ENCODE measurements at places on chromosomes 13 and 19. TPM values are rescaled to one million over a fixed set of nuclear protein-coding genes. Genes with fewer than 3 reads are reported as not detected.
A peak's percentile ranks its signal among the peaks of the same experiment; 100 is the strongest.

DNA sequence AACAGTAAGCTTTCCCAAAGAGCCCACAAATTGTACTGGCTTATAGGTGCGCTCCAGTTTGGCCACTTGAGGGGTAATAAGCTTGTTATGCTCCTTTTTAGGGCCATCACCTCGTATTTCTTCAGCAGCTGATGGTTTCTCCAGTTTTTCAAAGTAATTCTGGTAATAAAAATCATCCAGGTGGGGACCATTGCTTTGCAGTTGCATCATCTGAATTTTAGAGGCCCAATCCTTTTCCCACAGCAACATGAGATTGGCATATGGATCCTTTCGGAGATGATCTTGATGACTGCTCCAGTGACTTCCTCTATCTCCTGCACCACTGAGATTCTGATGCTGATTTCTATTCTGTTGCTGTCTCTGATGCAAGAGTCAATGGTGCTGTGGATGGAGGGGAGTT is 27.1 kb downstream of the ZNF546 start:
- no peak for DNase-seq

GRCh38 chr13:51834581-51835171 is 10.3 kb downstream of the TMEM272 start:
- no peak for DNase-seq

DNA sequence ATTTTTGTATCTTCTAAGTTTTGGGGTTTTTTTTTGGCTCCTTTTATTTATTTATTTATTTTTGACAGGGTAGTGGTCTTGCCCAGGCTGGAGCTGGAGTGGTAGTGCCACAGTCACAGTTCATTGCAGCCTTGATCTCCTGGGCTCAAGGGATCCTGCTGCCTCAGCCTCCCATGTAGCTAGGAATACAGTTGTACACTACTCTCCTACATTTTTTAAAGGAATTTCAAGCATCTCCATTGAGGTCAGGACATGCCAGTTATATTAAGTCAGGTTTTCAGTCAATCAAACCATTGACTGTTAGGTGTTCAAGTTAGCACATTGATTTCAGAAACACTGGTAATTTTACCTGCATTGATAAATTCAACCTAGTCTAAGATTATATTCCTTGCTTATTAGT is 480.5 kb upstream of the SPRY2 start:
- DNase-seq: no peak

- no peak for DNase-seq
Observed at GRCh38 chr19:43395561-43395960, 19.1 kb upstream of the TEX101 start.

- no peak for DNase-seq
Observed at GRCh38 chr19:46202426-46202825, 27.1 kb upstream of the IGFL1 start.

SMIM24 gene
- 0.76 TPM for total RNA-seq

PSG2 gene
- total RNA-seq: not detected

- DNase-seq: no peak
Observed at GRCh38 chr13:43348397-43348796, 325.0 kb downstream of the DNAJC15 start.

DNA sequence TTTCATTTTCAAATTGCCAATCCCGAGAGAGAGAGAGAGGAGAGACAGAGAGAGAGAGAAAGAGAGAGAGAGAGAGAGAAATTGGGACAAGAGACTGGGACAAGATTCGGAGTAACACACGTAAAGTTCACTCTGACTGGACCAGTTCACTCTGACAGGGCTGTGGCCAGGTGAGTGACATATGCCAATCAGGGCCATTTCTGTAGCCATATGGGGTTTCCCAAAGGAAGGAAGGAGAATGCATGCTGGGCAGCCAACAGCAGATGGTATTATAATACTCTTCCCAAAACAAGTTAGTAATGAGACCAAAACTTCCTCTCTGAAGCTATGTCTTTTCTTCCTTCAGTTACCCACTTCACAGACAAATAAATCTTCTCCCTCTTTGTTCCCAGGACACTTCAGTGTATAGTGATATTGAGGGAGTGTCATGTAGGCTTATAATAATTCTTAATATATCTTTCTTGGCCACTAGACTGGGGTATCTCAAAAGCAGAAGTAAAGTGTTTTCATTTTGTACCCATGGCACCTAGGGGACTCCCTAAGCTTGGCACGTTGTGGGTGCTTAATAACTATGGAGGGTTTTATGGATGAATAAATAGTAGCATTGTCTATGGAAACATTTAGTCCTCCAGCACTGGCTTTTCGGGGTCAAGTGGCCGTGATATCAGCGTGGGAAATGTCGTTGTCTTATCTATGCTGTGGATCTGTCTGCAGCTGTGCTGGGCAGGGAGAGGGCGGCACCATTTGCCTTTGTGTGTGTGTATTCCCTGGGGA is 51.6 kb downstream of the SERP2 start:
- DNase-seq: no peak

ZNF230 gene
- 2.7 TPM for total RNA-seq

- DNase-seq: peak; percentile 49
Observed at GRCh38 chr19:17282488-17283125, 906 bp downstream of the ANKLE1 start.

DNA sequence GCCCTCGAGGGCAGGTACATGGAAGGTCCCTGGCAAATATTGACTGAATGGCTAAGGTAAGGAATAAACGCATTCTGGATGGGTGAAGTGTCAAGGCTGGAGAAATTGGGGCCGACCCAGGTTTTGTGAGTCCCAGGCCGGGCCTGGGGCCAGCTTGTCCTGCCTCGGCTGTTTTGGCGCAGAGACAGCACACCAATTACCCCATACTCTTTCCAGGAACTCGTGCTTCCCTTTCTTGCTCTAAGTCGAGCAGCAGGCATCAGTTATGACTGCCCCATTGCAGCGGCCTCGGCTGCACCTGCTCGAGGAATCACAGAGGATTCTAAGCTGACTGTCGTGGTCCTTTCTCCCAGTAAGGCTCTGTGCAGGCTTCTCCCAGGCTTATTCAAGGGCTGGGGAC is 67.1 kb downstream of the ZNF536 start:
- no peak for DNase-seq

GRCh38 chr13:40963927-40964326 is 55.2 kb downstream of the ELF1 start:
- DNase-seq: no peak

ATXN8OS gene
- total RNA-seq: not detected

DNA sequence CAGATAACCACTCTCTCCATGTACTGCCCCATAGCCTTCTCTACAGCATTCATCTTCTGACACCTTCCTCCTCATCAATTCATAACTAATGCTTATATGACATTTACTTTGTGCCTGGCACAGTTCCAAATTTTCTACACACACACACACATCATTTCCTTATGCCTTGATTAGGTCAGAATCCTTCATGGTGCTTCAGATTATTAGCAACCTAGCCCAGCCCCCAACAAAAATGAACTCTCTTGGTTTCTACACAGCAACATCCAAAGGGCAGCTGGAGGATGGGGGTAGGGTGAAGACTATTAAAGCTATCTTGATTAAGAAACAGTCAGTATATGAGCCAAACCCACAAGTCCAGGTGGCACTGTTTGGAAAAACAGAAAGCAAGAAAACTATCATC is 3.7 kb downstream of the RUBCNL start:
- no peak for DNase-seq

- DNase-seq: no peak
Observed at GRCh38 chr13:35961002-35961401, 170.2 kb downstream of the DCLK1 start.

LGI4 gene
- 0.89 TPM for total RNA-seq

LILRB3 gene
- 0.90 TPM for total RNA-seq

DNA sequence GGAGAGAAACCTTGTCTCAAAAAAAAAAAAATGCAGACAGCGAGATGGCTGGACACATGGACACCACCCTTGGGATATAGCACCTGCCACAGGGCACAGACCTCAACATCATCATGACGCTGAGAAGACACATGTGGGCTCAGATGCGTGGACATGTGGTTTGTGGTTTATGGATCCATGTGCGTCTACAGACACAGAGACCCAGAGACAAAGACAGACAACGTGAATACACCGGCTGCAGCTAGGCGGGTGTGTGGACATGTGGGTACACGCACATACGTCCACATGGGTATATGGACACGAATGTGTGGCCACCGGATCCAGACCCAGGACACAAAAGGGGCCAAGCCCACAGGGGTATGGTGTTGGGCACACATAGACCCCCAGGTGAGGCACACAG is 1.3 kb downstream of the TNFSF14 start:
- DNase-seq: no peak

- DNase-seq: no peak
Observed at GRCh38 chr19:36058481-36059179, 3.9 kb downstream of the WDR62 start.

- peak; percentile 60 for DNase-seq
Observed at GRCh38 chr13:51797664-51798488, 6.1 kb downstream of the DHRS12 start.

DNA sequence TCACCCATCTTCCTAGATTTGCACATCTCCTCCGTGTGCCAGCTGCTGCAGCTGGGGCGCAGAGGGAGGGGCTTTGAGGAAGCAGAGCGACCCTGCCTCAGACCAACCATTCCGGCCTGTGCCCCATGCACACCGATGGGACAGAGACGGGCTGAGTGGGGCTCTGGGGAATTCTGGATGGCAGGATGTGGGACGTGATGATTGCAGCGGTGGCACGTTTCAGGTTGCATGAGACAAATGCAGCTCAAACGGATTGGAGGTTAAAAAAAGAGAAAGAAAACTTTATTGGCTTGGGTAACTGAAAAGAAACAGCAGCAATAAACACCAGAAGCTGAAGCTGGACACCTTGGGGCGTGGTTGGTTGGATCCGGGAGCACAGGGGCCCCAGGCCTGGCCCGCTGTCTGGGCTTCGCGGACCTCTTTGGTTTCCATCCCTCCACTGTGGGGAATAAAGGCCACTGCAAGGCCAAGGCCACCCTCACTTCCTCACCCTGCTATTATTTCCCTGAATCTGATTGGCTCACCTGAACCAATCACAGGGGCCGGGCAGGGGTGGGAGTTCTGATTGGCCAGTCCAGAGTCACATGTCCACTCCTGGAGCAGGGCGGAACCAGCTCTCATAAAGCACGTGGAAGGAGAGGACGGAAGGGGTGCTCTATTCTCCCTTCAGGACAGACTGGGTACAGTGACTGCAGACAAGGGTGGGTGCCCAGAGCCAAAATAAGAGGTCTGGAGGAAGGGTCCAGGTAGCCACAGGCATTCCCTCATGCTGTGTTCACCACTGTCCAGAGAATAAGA is 6.1 kb upstream of the ZNF787 start:
- DNase-seq: no peak

ZNF610 gene
- 5.4 TPM for total RNA-seq

- no peak for DNase-seq
Observed at GRCh38 chr19:7515645-7516151, at the start of gene ZNF358. Gene ZNF358 (plus strand): TSS chr19:7516103. CDS start chr19:7519243, 3,140 bp downstream.

- DNase-seq: peak; percentile 48
Observed at GRCh38 chr19:4732680-4733114, 9.1 kb upstream of the DPP9 start.

CEACAM4 gene
- 1.0 TPM for total RNA-seq

DAZAP1 gene
- total RNA-seq: 161 TPM

- no peak for DNase-seq
Observed at GRCh38 chr13:76522083-76522755, 364.0 kb downstream of the KCTD12 start.

SHISA7 gene
- total RNA-seq: not detected

GRCh38 chr19:6204866-6205723 is 69.6 kb downstream of the ACSBG2 start:
- no peak for DNase-seq

SGCG gene
- not detected for total RNA-seq

GDF15 gene
- 1.5 TPM for total RNA-seq

- DNase-seq: no peak
Observed at GRCh38 chr19:57803594-57804325, 11.0 kb downstream of the ZNF552 start.

GRCh38 chr19:49058562-49058961 is 1.0 kb upstream of the CGB7 start:
- no peak for DNase-seq

PSG6 gene
- not detected for total RNA-seq
